Cortex of kidney (tissue), 1 donor: ENCODE measurements at places on chromosomes 12 and 14.

DNA sequence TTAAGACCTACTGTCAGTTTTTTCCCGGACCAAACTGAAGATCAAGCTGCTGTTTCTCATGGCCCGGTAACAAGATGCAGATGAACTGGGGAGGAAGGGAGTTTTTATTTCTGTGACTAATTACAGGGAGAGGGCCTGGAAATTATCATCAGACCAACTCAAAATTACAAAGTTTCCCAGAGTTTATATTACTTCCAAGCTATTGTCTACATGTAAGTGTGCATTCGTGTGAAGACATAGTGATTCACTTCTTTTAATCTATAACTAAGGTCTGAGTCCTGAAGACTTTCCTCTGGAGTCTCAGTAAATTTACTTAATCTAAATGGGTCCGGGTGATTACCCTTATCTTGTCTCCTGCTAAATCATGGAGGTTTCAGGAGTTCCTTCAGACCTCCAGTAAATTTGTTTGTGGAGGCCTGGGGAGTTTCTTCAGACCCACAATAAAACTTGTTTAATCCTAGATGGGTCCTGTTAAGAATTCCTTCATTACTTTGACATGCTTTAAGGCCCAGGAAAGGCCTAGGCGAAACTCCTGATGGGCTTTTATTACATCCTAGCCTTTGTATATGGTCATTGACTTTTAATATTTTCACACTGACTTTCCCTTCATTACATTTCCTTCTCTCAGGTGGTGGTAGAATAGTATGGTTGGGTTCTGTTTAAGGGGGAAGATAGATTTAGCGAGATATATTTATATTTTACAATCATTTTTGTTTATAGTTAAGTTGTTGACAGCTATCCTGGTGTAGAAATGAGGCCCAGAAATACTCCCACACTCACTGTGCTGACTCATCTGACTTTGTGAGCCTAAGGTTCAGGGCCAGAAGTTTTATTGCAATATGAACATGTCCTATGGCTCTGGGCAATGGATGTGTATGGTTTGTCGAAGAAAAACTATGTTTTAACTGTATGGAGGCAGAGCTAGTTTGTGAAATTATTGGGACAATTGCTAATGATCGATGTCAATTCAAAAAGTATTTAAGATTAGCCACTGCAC is 627.0 kb upstream of the FBXO33 start:
- no peak for DNase-seq

DNA sequence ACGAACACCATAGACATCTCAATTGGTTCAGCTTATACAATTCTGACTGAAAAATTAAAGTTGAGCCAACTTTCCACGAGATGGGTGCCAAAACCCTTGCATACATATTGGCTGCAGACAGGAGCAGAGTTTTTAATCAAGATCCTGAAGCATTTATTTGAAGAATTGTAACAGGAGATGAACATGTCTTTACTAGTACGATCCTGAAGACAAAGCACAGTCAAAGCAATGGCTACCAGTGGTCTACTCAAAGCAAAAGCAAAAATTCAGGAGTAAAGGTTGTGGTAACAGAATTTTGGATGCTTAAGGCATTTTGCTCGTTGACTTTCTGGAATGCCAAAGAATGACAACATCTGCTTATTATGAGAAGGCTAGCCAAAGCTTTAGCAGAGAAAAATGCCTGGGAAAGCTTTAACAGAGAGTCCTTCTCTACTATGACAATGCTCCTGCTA is 20.7 kb downstream of the ZDHHC17 start:
- DNase-seq: no peak

- DNase-seq: no peak
These were observed 33.1 kb upstream of the PTPRO start for GRCh38 chr12:15289192-15289591.

DNA sequence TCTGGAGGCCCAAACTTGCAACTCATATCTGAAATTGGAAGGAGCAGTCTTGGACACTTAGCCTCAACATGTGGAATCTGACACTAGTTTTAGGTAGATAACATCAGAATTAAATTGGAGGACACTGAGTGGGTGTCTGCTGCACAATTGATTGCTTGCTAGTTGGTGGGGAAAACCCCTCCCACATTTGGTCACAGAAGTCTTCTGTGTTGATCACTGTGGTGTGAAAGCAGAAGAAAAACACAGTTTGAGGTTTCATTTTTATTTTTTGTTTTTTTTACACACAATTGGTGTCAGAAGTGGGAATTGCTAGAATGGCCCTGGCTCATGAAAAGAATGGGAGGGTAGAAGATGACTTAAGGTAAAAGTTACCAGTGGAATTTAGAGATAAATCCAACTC is 78.0 kb upstream of the CD163 start:
- DNase-seq: no peak

- DNase-seq: no peak
These were observed 1.5 kb upstream of the NTS start for GRCh38 chr12:85872497-85873091.

- no peak for DNase-seq
These were observed 202.3 kb upstream of the SLC16A7 start for GRCh38 chr12:59393506-59393905.

GRCh38 chr14:73744874-73745529 is 30.8 kb upstream of the PNMA1 start:
- no peak for DNase-seq

GRCh38 chr12:106878804-106879203 is 76.9 kb upstream of the TMEM263 start:
- DNase-seq: no peak
